Stimulated activated effector memory CD8-positive, alpha-beta T cell treated with anti-CD3 and anti-CD28 coated beads, Interleukin-12 subunit alpha, Interleukin-12 subunit beta, amount 100 ng/mL, for 72 hours (primary cell): ENCODE measurements at places on chromosomes 1 and 21.
A peak's percentile ranks its signal among the peaks of the same experiment; 100 is the strongest.

GRCh38 chr1:79448426-79448825 lies 441.9 kb upstream of the ADGRL4 start:
- no peak for DNase-seq

GRCh38 chr1:202976633-202977032 lies 9.6 kb upstream of the CYB5R1 start:
- no peak for DNase-seq

- DNase-seq = no peak
Observed at GRCh38 chr1:15351310-15351709, 58.4 kb upstream of the EFHD2 start.

DNA sequence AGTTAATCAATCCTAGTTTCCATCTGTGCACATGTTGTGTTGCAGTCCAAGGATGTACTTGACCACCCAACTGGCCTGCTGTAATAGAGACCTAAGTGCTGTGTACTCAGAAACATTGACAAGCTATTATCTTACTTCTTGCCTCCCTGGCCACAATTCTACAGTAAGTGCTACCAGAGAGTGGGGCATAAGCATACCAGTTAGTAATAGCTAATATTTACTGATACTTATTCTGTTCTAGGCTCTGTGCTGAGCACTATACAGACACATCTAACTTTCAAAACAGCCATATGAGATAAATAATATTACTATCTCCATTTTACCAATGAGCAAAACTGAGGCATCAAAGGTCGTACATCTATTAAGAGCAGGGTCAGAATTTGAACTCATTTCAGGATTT lies 49.5 kb upstream of the NPL start:
- DNase-seq = no peak

DNA sequence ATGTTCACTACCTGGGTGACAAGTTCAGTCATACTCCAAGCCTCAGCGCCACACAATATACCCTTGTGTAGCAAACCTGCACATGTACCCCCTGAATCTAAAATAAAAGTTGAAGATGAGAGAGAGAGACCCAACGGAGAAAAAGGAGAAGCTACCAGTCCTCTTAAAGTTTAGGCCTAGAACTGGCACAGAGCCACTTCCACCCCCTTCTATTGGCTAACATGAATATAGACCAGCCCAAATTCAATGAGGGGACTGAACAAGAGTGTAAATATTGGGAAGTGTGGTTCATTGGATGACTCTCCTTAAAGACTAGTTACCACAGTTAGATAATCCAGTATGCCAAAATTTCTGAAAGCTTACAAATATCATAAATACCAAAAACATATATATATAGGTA lies 139.9 kb upstream of the ATP1B1 start:
- DNase-seq = no peak

DNA sequence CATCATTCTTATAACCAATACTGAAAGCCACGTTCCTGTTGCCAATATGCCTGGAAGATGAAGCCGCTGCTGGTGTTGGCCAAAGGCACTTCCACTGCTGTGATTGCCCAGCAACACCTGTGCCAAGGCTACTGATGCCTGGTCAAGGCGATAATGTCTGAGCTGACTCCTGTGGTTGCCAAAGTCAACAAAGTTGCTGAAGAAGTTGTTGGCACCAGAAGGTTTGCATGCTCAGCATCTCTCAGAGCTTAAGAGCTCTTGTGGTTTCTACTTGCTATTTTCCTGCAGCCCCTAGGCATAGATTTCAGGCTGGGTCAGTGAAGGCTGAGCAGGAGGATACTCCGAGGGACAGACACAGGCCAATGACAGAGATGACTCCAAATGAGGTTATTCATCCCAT lies 63.4 kb upstream of the RAB3GAP2 start:
- no peak for DNase-seq

DNA sequence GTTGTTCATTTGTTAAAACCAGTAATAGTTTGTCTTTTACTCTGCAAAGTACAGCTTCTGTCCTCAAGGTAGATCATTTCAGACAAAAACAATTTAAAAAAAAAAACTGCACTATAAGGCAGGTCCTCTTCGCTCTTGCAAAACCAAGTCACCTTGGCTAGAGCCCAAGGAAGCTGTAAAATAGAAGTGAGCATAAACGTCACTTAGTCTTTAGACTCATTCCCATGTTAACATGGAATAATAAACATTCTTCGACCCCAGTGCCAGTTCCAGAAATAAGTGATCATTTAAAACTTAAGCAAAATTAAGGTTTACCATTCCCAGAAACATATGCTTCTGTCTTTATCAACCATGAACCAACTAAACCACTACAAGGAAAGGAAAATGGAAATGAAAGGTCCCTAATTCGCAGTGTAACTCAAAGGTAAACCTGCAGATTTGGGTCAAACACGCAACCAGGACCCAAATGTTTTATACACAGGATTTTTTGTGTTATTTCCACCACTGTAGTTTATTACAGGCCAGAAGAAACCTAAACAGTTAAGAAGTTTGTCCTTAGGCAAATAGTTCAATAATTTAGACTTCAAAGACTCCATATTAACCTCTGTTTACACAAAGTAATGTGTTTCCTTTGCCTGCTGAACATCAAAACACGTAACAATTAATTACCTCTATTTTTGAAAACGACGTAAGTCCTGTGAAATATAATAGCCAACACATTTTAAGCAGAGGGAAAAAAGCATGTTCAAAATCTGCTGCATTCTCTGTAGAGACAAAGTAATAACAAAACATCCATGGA lies 54.6 kb downstream of the TGFBR3 start:
- DNase-seq = no peak

GRCh38 chr1:172640111-172640510 lies 18.8 kb upstream of the FASLG start:
- no peak for DNase-seq

DNA sequence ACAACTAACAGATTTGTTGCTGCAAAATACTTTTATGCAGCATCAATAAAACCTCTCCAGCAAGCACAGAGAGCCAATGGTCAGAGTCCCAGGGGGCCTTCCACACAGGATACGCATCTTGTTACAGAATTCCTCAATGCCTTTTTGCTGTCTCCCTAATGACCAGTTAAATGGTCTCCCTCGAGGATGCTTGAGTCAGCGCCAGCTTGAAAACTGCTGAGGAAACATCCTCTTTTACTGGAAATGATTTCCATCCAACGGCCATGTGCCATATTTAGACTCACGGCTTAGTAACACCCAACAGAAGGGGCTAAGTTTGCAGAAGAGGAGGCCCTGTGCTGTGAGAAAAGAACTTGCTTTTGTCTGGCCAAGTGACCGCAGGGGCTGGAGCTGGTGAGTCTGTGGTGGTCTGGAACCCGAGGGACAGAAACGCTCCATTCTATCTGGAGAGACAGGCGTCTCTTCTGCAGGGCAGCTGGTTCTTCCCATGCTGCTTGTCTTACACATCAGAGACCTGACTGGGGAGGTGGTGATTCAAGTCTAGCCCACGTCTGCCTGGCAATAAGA lies 496.4 kb downstream of the SETD4 start:
- DNase-seq = no peak

DNA sequence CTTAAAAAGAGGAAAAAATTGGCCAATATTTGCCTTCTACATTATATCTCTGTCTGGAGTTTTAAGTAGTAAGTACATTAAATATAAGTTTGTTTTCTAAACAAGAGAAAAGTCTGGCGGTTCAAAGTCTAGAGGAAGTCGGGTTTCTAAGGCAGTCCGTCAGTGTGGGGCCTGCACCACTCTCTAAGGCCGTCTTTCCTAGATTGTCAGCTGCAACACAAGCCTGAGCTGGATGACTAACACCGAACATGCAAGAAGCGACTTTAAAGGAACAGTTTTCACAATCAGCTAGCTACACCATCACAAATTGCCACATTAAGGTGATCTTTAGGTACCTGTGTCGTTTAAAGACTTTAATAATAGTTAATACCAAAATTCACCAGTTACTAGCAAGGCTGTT lies 19.6 kb downstream of the CCSAP start:
- no peak for DNase-seq

DNA sequence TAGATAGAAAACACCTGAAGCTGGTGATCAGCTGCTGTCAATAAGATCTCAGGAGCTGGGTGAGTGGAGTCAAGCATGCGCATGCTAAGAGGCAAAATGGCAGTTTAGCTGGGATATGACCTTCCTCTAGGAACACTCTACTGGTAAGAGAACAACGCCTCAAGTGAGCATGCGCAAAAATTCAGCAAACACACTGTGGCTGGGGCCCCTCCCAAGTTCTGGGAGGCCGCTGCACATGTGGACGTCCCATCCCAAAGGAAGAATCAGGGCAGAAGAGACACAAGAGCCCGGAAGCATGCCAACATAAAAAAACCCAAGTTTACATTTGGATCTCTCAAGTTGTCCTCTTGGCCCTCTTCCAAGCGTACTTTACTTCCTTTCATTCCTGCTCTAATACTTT lies 126.3 kb upstream of the F3 start:
- DNase-seq = no peak

DNA sequence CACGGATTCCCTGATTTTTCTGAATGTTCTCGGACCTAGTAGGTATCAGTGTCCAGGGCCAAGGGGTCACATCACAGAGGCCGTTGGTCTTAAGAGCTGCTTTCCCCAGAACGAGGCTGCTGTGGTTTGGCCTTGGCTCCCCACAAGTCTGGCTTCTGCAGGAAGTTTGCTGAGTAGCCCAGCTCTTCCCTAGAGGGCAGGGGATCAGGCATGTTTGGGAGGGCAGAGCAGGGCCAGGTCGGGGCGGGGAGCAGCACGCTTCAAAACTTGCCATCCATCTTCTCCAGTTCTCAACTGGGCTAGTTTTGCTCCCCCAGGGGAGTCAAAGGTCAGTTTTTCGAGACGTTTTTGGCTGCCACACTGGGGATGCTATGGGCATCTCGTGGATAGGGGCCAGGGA lies 37.0 kb downstream of the MAN1C1 start:
- no peak for DNase-seq

DNA sequence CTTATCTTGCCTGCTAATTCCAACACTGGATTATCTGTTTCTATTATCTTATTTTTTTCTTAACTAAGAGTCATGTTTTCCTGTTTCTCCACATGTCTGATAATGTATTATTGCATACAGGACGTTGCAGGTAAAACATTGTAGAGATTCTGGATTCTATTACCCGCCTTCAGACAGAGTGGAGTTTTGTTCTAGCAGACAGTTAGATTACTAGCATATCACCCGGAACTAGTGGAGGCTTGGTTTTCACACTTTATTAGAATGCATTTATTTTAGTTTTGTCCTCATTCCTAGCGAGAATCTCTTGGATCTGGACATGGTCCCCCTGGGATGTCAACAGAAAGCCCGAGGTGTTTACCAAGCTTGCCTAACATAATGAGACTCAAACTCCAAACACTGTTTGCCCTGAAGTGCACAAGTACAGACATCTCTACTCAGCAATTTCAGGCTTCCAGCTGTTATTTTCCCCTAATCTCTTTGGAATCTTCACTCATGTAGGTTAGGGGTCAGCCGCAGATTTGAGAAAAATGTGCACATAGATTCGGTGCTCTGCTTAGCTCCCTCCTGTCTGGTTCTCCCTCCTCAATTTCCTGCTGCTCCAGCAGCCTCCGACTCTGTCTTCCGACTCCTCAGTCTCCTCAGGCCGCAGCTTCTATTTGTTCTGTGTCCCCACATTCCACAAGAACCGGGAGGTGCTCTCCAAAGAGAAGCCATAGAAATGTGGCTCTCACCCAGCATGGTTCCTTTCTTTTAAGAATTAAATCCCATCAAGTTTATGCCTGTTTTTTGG lies 36.8 kb upstream of the PTPRF start:
- no peak for DNase-seq

DNA sequence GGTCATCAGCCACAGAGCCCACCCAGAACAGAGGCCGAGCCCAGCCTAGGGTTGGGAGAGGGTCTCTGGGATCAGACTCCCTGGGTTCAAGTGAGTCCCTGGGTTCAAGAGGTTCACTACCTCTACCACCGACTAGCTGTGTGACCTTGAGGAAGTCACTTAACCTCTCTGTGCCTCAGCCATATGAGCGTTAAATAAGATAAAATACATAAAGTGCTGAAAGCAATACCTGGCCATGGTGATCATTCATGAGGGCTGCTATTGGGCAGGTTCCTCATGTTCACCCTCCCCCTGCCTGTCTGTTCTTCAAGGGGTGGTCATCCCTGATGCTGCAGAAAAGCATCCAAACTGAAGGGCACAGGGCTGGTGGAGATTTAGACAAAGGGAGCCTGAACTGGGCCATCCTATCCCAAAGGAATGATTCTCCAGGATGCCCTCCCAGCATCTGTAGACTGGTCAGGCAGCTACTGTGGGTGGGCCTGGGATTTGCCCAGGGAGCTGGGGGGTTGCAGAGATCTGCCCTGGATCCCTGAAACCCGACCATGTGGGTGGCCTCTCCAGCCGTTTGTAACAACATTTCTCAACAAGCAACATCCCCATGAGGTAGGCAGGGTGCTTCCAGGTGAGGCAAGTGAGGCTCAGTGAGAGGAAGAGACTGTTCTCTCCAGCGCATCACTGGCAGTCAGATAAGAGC lies 196.6 kb downstream of the MATN1 start:
- no peak for DNase-seq

- DNase-seq = peak; percentile 78
Observed at GRCh38 chr1:44036409-44037139, 5.3 kb upstream of the SLC6A9 start.

DNA sequence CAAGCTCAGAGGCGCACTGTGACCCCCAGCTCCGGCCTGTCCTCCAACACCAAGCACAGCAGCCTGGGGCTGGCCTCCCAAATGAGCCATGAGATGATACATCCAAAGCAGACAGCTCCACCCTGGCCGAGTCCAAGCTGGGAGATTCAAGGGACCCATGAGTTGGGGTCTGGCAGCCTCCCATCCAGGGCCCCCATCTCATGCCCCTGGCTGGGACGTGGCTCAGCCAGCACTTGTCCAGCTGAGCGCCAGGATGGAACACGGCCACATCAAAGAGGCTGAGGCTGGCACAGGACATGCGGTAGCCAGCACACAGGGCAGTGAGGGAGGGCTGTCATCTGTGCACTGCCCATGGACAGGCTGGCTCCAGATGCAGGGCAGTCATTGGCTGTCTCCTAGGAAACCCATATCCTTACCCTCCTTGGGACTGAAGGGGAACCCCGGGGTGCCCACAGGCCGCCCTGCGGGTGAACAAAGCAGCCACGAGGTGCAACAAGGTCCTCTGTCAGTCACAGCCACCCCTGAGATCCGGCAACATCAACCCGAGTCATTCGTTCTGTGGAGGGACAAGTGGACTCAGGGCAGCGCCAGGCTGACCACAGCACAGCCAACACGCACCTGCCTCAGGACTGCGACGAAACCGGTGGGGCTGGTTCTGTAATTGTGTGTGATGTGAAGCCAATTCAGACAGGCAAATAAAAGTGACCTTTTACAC lies 29.1 kb downstream of the SLC19A1 start:
- no peak for DNase-seq

DNA sequence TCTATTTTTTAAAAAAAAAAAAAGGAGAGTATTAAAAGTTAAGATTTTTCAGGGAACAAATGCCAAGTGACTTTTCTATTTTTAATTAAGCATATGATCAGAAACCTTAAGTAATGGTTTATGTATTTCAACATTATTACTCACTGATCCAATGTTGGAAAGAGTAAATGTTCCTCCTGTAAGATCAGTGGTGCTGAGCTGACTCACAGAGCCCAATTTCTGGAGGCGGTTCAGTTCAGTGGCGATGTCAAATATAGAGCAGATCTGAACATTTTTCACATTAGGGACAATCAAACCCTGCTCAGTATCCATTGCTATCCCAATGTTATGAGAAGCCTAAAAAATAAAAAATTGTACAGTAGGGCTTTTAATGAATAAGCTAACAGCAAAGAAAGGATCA lies 28.2 kb upstream of the LRRC39 start:
- DNase-seq = no peak
